ENCODE measurements at places on chromosomes 11 and 22. TPM values are rescaled to one million over a fixed set of nuclear protein-coding genes. Genes with fewer than 3 reads are reported as not detected.

PRODH gene
- total RNA-seq: 1.8 TPM

CCDC116 gene
- 0.36 TPM for total RNA-seq

LGALS1 gene
- total RNA-seq: 18.6 TPM

KLHDC7B gene
- total RNA-seq: not detected

BDNF gene
- 0.10 TPM for total RNA-seq

ACR gene
- 2.8 TPM for total RNA-seq

OVCH2 gene
- 0.85 TPM for total RNA-seq

MRGPRE gene
- total RNA-seq: not detected

PRR5 gene
- total RNA-seq: 40.5 TPM

OR51B5 gene
- 0.82 TPM for total RNA-seq

Data from endothelial cell (in vitro differentiated cells).